ENCODE measurements at places on chromosomes 4 and X.
A peak's percentile ranks its signal among the peaks of the same experiment; 100 is the strongest.

DNA sequence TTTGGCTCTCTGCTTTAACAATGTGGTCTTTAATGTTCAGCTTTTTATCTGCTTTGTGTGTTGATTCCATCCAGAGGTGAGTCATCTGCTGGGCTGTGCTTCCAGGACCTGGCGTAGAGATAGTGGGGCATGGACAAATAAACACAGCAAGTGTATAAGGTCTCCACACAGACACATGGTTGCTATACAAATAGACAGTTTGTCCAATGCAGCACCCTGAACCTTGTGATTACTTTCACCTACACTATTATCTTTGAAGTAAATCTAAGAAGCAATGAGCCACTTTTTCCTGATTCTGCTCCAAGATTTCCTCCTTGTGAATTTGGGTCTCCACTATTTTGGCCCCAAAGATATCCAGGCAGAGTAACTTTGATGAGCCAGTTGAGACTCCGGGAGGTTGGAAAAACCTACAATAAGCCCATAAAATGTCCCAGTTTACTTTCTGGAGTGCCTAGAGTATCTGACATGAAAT lies 12.1 kb downstream of the PPARGC1A start:
- DNase-seq, result no peak

GRCh38 chrX:46903458-46904242 lies 8.6 kb upstream of the JADE3 start:
- DNase-seq, result peak; percentile 87

- no peak for DNase-seq
These were observed 226.0 kb upstream of the MAB21L2 start for GRCh38 chr4:150355858-150356455.

GRCh38 chr4:94378047-94378446 lies 35.4 kb upstream of the HPGDS start:
- no peak for DNase-seq

GRCh38 chrX:2703991-2704369 lies 12.9 kb downstream of the CD99 start:
- no peak for DNase-seq

GRCh38 chr4:118351851-118352827 lies 664 bp downstream of the PRSS12 start:
- DNase-seq, result peak; percentile 78

GRCh38 chr4:58776627-58777026 lies 1666.4 kb upstream of the IGFBP7 start:
- DNase-seq, result no peak

- DNase-seq, result peak; percentile 84
These were observed 454 bp downstream of the BTC start for GRCh38 chr4:74793757-74794381.

- no peak for DNase-seq
These were observed 47.3 kb downstream of the STIM2 start for GRCh38 chr4:26907731-26908599.

- no peak for DNase-seq
These were observed 301.8 kb upstream of the CTSO start for GRCh38 chr4:156255230-156256007.

GRCh38 chrX:150767475-150768131 lies 74.4 kb downstream of the MTMR1 start:
- DNase-seq, result no peak

DNA sequence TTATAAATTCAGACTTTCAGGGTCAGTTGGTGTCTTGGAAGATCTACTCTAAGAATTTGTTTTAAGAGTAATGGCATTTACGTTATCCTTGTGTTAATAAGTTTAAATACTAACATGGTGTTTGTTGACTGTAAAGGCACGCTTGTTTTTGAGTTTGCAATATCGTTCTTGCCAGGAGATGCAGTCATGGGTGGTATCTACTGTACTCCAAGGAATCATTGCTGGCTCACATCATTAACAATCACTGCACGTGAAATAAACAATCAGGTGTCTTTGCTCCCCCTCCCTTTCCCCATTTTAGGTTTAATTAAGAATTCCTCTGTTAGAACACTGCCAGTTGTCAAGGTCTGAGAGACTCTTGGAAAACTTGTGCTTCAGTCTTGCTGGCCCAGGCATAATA lies 1.6 kb downstream of the HHIP start:
- no peak for DNase-seq

GRCh38 chrX:130770615-130771014 lies 132.4 kb downstream of the ENOX2 start:
- no peak for DNase-seq

- DNase-seq, result no peak
These were observed 75.8 kb upstream of the CCDC160 start for GRCh38 chrX:134161162-134161561.

- DNase-seq, result no peak
These were observed at the start of gene MGST2 for GRCh38 chr4:139665690-139666529. MGST2 (plus strand) TSS chr4:139665819; CDS start chr4:139666020, 201 bp downstream.

DNA sequence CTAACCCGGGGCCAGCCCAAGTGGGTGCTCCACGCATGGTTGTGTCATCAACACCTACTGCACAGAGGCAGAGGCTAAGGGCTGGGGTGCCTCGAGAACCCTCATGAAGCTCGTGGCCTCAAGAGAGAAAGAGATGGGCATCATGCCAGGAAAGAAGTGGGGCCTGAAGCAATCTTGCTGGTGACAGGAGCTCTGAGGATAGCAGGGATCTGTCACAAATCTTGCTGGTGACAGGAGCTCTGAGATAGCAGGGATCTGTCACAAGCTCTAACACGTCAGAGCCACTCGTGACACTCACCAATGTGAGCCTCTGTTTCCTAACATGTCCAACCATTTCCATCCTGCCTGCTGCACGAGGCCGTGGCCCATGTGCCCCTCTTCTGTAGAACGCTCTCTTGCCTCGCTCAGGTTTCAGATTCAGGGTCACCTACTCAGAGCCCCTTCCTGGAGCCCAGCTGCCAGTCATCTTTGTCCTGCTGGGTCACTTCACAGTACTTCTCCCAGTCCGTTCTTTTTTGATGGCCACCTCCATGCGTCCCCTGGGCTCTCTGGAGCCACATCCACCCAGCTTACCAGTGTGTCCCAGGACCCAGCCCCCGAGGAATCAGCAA lies 21.1 kb downstream of the PNMA6E start:
- DNase-seq, result no peak

GRCh38 chrX:53286171-53286570 lies 4.8 kb upstream of the IQSEC2 start:
- no peak for DNase-seq

- DNase-seq, result no peak
These were observed 151.9 kb upstream of the SLC7A11 start for GRCh38 chr4:138393886-138394610.

DNA sequence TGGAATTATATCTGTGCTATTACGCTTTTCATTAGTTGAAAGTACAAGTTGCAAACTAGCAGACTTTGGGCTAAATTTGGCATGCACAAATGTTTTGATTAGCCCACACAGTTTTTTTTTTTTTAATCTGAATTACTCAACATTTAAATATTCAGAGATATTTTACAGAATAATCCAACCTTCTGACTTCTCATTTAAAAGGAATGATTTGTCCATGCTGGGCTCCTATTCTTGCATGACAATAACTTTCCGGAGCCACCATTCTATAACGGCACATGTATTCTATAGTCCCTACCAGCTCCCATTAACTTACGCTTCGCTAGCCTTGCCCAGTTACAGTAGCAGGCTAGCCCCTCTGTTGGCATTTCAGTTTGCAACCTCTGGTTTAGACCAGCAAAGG lies 219.3 kb upstream of the FTHL17 start:
- no peak for DNase-seq
